Natural killer cell (primary cell): ENCODE measurements at places on chromosomes 13 and 19. TPM values are rescaled to one million over a fixed set of nuclear protein-coding genes. Genes with fewer than 3 reads are reported as not detected.

Gene POU4F1
- total RNA-seq, result 0.10 TPM

Gene PSG3
- total RNA-seq, result not detected

Gene SYMPK
- total RNA-seq, result 86.7 TPM

Gene KLK8
- not detected for total RNA-seq

Gene METTL21C
- not detected for total RNA-seq
